AG10803 (cell line): ENCODE measurements at places on chromosomes 3 and 15.
A peak's percentile ranks its signal among the peaks of the same experiment; 100 is the strongest.

GRCh38 chr3:133644768-133645167, 17.0 kb downstream of the TOPBP1 start:
- peak; percentile 68 for DNase-seq

- peak; percentile 75 for DNase-seq
These were observed 22.0 kb downstream of the TRPM1 start for GRCh38 chr15:31079519-31079918.

GRCh38 chr3:23805633-23806533, at the start of gene UBE2E1:
Gene UBE2E1, plus strand, starts transcription at chr3:23805955. Its CDS starts 1,315 bp downstream, at chr3:23807270.
- peak; percentile 82 for DNase-seq

DNA sequence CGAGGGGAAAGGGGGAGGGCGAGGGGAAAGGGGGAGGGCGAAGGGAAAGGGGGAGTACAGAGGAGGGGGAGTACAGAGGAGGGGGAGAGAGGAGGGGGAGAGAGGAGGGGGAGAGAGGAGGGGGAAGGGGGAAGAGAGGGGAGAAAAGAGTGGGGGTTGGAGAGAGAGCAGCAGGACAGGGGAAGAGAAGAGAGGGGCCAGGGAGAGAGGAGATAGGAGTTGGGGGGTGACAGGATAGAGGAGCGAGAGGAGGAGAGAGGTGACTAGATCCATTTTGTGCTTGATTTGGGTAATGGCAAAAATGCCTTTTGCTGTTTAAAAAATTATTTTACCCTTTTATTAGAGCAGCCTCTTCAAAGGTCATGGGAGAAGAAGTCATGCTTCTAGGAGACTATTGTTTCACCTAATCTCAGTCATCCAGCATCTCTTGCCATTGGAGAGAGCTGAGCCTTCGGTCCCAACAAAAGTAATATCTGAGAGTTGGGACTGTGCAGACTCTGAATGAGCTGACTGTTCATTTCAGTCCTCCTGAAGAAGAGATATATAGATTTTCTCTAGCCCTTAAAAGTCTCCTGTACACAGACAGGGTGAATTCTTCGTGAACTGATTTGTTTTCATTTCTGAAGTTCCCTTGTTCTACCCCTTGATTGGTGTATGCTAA, 15.1 kb upstream of the TOP2B start:
- DNase-seq = no peak

GRCh38 chr3:171358881-171359198, 101.4 kb downstream of the TNIK start:
- no peak for DNase-seq

- DNase-seq = no peak
These were observed 150.1 kb upstream of the TGFBR2 start for GRCh38 chr3:30456264-30456663.
